ENCODE measurements at places on chromosomes 7 and 10. TPM values are rescaled to one million over a fixed set of nuclear protein-coding genes. Genes with fewer than 3 reads are reported as not detected.

- DNase-seq: no peak
Measured at GRCh38 chr7:48175019-48175418, 3.8 kb downstream of the ABCA13 start.

DNA sequence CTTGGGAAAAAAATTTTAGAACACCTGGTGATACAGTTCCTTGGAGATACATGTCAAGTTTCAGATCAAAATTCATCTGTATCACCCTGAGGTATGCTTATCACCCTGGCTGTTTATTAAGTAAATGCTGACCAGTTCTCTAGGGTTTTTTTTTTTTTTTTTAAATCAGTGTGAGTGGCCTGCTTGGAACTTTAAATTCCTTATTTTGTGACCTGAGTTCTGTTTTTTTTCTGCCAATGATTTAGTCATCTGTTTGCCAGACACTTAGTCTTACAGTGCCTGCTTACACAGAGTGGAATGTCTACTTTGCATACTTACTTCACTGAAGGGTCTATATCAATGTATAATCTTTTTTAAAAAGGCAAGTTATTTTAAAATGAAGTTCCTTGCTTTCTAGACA lies 1.8 kb downstream of the TSPAN13 start:
- no peak for DNase-seq

GRCh38 chr10:114504769-114505579 lies 100.7 kb upstream of the AFAP1L2 start:
- peak; percentile 35 for DNase-seq

- DNase-seq: no peak
Measured at GRCh38 chr7:37645282-37646050, 38.1 kb upstream of the GPR141 start.

DNA sequence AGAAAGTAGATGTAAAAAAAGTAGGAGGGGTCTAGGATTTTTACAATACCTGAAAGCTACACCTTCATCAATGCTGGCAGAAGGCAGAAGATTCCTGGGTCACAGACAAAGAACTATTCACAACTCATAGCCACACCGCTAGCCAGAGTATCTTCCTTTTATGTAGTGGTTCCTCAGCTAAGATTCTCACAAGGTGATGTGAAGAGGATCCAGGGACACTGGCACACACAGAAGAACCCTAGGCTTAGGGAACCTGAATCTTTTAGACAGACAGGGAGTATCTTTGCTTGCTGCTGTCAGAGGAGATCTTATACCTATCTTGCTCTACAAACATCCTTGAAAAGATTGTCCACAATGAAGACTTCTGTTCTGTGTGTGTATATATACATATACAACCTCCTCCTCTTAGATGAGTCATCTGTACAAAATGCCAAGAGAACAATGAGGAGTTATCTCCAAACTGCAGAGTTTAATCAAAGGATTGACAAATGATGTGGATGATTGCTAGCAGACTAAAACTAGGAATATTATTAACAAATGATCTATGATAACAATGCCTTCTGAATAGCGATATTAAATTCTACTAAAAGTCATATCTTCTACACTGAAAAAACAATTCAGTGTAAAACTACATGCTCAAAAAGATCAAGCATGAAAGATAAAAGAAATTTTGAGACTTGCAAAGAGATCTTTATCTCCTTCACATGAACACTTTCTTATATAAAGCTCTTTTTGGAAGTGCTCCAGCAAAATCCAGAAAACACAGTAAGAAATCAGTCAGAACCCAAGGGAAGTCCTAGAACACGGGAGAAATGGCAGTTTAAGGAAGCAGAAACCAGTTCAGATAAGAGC lies 409.3 kb downstream of the PARD3 start:
- DNase-seq: peak; percentile 61

DNA sequence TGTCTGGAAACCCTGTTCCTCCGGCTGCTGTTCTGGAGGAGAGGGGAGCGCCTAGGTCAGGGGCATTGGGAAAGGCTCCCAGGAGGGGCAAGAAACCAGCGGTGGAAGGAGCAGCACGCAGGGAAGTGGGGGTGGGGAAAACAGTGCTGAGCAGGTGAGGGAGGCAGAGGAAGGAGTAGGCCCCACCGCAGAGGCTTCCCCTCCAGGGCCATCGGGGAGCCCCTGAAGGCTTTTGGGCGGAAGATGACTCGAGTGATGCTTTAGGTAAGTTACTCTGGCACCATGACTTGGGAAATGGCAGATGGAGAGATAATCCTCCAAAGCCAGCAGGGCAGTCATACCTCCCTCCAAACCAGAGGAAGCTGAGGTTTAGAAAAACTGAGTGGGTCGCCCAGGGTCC lies 106.5 kb upstream of the ANLN start:
- DNase-seq: no peak

GRCh38 chr10:94358480-94358879 lies 4.3 kb downstream of the NOC3L start:
- DNase-seq: peak; percentile 22

DNA sequence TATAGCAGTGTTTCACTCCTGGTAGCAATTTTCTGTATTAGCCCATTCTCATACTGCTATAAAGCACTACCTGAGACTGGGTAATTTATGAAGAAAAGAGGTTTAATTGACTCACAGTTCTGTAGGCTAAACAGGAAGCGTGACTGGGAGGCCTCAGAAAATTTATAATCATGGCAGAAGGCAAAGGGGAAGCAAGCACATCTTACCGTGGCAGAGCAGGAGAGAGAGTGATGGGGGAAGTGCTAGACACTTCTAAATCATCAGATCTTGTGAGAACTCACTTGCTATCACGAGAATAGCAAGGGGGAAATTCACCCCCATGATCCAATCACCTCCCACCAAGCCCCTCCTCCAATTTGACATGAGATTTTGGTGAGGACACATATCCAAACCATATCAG lies 131.6 kb upstream of the EFCAB10 start:
- DNase-seq: no peak

DNA sequence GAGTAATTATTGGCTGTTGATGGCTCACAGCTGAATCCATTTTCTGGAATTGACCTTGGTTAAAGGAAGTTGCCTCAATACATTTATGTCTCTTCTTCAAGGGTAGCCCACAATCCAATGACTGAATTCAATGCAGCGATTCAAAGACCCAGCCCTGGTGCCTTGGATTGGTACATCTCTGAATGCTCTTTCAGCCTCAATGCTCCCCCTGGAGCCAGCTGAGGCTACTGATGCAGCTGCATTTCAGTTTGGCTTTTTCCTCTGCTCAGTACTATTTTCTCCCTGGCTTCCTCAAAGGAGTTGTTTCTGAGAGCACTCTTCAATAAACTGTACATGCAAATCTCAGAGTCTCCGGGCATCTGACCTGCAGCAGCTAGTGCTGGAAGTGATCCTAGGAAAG lies 633 bp upstream of the EBLN1 start:
- DNase-seq: peak; percentile 8

- DNase-seq: peak; percentile 44
Measured at GRCh38 chr7:28536259-28536658, 123.9 kb downstream of the CREB5 start.

DNA sequence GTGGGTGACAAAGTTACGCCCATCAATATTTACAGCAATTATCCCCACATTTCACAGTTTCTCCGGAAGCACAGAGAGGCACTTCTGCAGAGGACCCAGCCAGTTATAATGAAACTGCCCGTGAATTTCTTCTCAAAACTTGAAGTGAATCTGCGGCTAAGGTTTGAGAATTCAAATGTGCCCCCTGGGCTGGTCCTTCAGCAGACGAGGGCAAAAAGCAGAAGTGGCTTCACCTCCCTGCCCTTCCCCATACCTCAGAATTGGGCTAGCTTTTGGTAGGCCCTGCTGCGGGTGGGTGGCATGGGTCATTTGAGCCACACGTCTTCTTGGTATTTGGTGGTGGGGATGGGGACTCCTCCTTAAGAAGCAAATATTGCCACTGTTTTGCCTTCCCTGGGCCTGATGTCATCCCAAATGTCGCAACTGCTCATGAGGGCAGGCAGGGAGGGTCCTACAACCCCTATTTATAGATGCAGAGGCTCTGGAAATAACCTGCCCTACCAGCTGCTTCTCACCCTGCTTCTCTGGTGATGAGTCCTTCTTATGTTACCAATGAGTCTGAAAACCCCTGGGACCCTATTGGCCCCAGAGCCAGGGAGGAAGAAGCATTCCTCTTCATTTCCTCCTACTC lies 16.6 kb upstream of the WDFY4 start:
- DNase-seq: no peak

Gene CYP26A1
- total RNA-seq: 2.1 TPM

Gene TMEM236
- total RNA-seq: not detected

Gene PNLIP
- not detected for total RNA-seq

Gene ODAD2
- total RNA-seq: not detected

Gene GHITM
- 195 TPM for total RNA-seq

Gene C10orf71
- not detected for total RNA-seq

Gene KCND2
- total RNA-seq: not detected

Data from HT-29 (cell line).